Activated naive CD8-positive, alpha-beta T cell treated with anti-CD3 and anti-CD28 coated beads for 36 hours (primary cell): ENCODE measurements at places on chromosomes 6 and 20. TPM values are rescaled to one million over a fixed set of nuclear protein-coding genes. Genes with fewer than 3 reads are reported as not detected.

- no peaks in the 10 kb centered on the region for H3K4me1 ChIP-seq
- no peak for DNase-seq
- H3K4me3 ChIP-seq: no peak overlapping the region
- no peak overlapping the region for H3K27ac ChIP-seq
These were observed 92.1 kb upstream of the EEF1E1 start for GRCh38 chr6:8194490-8194889.

DNA sequence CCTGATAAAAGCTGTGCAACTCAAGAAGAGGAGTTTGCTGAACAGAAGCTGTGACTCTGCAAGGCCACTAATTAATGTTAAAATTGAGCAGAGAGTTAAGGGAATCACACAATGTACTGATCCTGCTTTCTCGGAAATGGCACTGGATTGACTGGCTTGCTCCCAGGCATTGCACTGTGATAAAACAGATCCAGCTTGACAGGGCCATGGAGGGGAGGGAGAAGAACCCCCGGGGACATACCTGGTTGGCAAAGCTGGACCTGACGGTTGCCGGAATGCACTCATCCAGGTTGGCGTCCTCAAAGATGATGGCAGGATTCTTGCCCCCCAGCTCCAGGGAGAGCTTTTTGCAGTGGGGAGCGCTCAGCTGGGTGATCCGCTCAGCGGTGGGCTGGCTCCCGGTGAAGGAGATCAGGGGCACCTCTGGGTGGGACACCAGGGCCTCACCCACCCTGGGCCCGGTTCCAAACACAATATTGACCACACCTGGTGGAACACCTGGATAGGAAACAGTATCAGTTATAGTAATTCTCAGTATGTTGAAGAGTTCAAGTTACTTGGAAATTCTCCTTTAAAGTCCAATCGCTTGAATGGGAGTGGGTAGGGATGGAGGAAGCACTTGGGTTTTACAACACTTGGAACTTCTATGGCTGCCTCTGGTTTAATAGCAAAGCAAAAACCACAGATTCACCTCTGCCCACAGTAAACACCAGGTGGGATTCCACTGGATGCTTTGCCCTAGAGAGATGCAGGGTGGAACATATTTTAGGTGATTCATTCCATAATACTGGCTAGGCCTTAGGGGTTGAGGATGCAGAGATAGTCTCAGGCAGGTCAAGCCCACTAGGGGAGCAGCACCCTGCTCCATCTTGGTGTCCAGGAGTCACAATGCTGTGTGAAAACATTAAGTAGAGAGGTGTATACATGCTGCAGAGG, 17.1 kb downstream of the ALDH8A1 start:
- H3K36me3 ChIP-seq: peaks cover 4% of the 10 kb centered on the region
- peaks cover 5% of the 10 kb centered on the region for H3K4me1 ChIP-seq
- no peaks in the 10 kb centered on the region for H3K27me3 ChIP-seq
- no peak for DNase-seq
- H3K4me3 ChIP-seq: no peak overlapping the region

Gene CALHM5
- total RNA-seq: not detected

DNA sequence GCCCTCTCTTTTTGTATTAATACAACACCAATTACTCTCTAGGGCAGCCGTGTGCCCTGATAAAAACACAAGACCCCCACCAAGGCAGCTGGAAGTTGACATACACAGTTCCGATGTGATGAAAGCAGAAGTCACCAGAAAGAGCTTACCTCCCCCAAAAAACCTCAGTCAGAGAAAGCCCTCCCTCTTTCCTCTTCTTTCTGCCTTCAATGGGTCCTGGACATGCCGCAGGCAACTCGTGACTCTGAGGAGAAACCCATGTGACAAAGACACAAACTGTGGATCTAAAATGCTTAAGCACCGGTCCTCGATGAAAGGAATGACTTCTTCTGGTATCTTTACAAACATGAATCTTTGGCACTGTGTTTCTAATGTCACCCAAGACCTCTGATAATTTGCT, 117.7 kb upstream of the CCDC28A start:
- no peak overlapping the region for H3K27ac ChIP-seq
- DNase-seq: no peak
- no peak overlapping the region for H3K4me3 ChIP-seq
- H3K4me1 ChIP-seq: peaks cover 19% of the 10 kb centered on the region
- H3K27me3 ChIP-seq: peaks cover 32% of the 10 kb centered on the region
- no peaks in the 10 kb centered on the region for H3K36me3 ChIP-seq
